ENCODE measurements at places on chromosomes 12 and 14.
A peak's percentile ranks its signal among the peaks of the same experiment; 100 is the strongest.

DNA sequence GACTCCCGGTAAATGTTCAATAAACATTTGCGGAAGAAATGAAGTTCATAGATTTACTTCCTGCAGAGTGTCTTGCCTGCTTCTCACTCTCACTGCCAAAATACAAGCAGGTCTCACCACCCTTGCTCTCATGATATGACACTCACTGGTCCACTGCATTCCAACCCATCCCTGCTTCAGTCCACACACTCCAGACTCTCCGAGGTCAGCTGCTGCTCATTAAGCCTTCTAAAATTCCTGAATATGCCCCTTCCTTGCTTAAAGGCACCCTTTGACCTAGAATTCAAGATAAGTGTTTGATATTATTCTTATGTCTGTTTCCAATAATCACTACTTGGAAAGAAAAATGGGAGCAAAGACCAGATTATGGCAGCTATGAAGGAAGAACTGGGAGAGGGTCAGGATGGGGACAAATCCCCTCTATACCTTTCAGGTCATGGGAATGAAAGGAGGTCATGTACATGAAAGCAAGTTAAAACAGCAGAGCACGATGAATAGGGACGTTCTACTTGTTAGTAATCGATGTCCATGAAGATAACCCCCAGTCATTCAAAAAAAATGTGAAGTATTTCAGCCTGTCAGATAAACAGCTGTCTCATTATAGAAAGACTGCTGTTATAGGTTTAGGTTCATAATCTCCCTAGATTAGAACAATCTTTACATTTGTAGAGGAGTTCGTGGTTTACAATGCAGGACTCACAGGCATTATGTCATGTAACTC is 10.5 kb upstream of the NID2 start:
- no peak for DNase-seq

GRCh38 chr12:58104351-58104755 is 163.0 kb downstream of the ATP23 start:
- no peak for DNase-seq

DNA sequence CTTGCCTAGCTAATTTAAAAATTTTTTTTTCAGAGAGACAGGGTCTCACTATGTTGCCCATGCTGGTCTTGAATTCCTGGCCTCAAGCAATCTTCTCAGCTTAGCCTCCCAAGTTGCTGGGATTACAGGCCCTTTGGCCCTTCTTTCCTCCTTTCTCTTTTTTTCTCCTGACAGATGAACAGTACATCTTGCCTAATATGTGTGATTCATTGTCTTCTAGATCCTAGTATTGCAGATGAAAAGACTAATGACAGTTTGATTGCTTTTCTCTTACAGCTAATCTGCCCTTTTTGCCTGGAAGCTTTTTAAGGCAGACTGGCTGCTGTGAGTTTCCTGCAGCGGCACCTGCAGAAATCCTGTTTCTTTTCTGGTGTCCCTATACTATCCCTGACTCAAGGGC is 12.0 kb downstream of the DEPDC4 start:
- no peak for DNase-seq

DNA sequence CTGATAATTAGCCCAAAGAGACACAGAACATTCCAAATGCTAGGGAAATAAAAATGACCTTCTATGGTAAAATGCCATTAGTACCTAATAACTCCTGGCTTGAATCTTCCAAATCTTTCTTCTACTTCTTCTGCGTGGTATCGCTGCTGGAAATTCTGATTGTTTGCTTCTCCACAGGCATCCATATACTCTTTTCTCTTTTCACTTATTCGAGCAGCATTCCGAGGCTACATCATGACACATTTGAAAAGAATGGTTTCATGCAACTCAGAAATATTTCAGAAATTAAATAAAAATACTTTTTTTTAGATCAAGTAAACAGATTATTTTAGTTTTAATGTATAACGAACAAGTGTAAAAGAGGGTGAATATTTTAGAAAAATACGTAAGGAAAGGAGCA is 18.9 kb downstream of the ZCCHC8 start:
- DNase-seq: no peak

GRCh38 chr14:53613404-53614253 is 343.0 kb downstream of the BMP4 start:
- DNase-seq: peak; percentile 78

DNA sequence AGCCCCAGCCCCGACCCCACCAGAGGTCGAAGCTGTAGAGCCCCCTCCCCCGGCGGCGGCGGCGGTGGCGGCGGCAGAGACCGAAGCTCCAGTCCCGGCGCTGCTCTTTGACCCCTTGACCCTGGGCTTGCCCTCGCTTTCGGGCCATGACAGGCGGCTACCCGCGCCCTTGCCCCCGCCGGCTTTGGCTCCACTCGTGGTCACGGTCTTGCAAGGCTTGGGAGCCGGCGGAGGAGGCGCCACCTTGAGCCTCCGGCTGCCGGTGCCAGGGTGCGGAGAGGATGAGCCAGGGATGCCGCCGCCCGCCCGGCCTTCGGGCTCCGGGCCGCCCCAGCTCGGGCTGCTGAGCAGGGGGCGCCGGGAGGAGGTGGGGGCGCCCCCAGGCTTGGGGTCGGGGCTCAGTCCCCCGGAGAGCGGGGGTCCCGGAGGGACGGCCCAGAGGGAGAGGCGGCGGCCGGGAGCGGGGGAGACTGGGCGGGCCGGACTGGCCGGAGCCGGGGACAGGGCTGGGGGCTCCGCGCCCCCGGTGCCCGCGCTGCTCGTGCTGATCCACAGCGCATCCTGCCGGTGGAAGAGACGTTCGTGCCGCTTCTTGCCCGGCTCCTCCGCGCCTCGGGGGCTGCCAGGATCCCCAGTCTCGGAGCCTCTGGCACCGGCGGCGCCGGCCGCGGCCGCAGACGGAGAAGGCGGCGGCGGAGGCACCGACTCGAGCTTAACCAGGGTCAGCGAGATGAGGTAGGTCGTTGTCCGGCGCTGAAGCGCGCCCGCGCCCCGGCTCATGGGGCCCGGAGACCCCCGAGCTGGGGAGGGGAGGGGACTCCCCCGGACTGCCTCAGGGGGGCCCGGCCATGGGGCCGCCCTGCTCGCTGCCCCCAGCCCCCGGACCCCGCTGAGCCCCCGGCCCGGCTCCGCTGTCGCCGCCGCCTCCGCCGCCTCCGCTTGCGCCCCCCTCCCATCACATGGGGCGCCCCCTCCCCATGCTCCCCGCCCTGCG is 778 bp downstream of the AGAP2 start:
- no peak for DNase-seq

GRCh38 chr12:84862186-84862585 is 50.4 kb downstream of the SLC6A15 start:
- no peak for DNase-seq

GRCh38 chr14:73771848-73772638 is 57.9 kb upstream of the PNMA1 start:
- DNase-seq: no peak

DNA sequence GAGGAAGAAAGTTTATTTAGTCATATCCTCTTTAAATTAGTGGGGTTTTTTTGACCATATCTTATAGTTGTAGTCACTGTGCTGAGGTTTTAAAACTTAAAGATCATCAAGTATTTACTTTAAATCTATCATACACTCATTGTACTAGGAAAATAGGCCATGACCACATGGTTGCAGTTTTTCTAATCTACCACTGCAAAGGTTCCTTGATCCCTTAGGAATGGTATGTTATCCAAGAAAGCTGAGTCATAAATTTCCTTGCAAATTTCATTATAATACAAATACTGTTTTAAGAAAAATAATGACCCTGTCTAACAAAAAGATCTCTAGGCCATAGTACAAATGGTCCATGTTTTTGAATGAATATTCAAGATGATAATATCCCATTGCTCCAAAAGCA is 74.7 kb downstream of the DBX2 start:
- no peak for DNase-seq
